ENCODE measurements at places on chromosomes 12 and 14.

DNA sequence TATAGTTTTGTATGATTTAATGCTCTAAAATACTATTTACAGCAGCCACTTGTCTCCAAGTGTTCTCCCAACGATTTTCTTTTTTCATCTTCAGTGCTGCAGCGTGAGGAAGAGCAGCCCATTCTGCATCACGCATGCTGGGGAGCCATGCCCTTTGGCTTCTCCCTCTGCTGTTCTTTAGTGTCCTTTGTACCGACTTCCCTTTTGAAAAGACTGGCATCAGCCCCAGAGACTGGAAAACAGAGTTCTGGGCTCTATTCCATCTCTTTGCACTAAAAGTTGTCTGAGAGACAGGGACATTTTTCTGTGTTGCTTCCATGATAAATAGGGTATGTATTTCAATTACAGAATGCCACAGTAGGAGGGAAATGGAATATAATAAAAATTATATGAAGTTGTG lies 105.1 kb downstream of the RERG start:
- DNase-seq, result peak; percentile 45

DNA sequence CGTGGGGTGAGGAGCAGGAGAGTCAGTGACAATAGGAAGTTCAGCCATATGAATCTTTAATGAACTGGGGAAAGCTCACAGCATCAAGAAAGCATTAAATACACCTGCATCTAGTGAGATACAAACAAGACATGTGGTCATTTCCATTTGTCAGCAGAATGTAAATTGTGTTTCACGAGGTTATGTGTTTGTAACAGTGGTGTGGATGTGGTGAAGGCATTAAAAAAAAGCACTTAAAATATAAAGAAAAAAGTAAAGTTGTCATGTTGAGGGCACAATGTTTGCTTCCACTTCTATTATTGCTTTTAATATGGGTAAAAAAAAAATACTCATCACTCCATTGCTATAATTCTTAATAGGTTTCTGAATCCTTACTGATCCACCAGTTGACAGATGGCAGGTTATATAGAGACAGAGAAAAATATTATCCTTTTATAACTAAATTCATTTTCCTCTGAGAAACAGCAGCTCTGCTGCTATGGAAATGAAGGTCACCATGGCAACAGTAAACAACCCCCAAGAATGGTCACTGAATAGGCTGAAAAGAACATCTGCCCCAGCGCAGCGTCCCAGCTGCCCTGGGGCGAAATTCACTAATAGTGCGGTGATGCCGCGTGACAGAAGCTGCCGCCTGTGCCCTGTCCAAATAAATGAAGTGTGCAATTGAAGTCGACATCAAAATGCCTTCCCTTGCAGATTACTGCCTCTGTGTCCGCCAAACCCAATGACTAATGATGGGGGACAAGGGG lies 226.1 kb downstream of the FOXN3 start:
- no peak for DNase-seq

DNA sequence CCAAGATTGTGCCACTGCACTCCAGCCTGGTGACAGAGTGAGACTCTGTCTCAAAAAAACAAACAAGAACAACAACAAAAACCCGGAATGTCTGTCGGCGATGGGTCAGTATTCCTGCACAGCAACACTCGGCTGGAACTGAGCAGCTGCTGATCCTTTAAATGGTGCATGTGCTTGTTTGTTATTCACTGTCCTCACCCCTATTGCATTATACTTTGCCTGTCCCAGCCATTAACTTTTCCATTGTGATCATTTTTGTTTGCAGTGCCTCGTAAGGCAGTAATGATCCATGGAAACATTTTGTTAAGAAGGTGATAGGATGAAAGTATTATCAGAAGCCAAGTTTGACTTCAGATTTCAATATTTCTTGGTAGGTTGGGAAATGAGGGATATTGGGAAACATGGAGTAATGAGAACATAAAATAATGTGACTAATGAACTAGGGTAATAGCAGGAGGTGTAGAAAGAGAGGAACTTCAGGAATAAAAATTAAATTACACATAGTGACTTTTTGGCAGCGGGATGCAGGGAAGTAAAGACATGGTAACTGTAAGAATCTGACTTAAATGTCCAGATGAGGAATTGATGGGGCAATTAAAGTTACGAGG lies 6.1 kb downstream of the ACSS3 start:
- no peak for DNase-seq

GRCh38 chr12:18969512-18969911 lies 160.0 kb upstream of the PLEKHA5 start:
- no peak for DNase-seq

DNA sequence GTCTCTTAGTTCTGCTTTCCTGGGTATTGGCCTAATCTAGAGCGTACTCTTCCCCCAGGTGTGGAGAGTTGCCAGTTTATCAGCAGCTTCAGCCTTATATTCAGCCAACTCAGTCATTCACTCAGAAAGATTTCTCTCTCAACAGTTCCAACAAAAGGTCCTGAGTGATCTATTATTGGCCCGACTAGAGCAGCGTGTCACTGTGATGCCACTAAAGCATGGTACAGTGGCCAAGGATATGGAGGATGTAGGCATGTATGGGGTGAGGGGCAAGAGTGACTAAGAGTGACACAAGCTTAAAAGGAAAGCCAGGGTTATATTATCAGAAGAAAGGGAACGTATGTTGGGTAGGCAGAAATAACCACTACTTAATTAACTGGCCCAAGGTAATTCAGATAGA lies 4.8 kb downstream of the NOPCHAP1 start:
- no peak for DNase-seq

DNA sequence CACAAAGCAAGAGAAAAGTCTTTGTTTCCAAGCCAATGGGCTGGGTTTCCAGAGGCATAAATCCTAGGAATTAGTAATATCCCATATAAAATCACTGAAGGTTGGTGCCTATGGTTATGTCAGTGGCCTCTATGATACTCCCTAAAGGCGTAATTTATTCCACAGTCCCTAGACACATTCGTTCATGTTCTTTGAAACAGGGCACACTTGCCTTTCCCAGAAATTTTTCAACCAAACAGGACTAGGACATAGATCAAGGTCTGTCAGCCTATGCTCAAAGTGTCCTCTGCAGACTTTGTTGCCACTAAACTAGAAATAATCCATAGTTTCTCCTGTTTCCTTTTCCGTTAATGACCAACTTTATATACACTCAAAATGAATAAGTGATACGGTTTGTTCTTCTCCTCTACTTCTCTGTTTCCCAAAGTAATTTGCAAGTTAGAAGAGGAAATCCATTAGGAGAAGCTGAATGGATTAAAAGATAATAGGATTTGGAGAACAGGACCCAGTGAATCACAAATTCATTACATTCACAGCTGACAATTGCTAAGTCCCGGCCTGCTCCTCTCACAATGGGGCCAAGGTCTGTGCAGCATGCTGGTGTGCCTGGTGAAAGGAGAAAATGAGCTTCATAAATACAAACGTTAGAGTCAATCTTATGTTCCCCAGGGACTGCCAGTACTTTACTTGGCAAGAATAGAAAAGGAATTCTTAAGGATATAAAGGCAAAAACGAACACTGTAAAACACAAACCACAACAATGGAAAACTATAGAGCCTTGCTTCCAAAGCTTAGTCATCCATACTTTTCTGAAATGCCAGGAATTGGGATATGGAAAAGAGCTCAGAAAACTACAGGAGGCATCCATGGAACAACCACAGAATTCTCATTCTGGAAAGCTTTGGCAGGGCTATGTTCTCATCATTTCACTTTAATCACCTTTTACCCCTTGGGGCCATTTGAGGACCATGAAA lies 966.2 kb downstream of the NRXN3 start:
- no peak for DNase-seq

DNA sequence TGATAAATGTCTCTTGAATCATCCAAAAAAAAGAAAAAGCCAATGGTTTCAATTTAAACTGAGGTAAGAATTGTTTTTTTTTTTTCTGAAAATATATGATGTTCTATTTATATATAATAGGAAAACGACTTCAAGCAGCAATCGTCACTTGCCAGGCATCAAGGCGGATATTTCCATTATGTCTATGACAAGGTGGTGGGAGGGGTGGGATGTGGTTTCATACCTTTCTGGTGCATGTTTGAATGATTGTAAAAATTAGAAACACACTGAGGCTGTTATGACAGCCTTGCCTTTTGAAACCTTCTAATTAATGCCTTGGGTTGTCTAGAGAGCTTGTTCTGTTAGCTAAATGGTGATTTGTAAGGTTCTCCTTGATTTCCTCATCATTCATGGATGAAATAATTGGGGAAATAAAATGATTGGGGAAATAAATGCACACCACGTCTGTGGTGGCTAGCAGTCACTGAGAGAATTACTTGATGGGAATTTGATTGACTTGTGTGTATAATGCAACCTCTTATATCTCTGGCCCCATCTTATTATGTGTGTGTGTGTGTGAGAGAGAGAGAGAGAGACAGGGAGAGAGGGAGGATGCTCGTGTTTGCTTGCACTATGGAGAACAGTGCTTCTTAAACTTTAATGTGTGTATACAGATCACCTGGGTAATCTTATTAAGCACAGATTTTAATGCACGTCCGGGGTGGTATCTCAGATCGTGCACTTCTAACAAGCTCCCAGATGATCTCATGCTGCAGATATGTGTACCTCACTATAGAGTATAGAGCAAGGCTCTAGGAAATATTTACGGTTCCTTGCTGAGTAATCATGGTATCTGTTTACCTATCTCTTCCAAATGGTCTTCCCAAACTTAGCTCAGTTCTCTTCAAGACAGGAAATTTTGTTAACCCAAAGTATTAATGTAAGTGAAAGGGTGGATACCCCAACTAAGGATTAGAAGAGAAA lies 502.6 kb downstream of the DIO2 start:
- DNase-seq, result peak; percentile 39

- DNase-seq, result no peak
Observed at GRCh38 chr14:104293231-104293841, 154.9 kb downstream of the KIF26A start.

- no peak for DNase-seq
Observed at GRCh38 chr12:81626406-81626805, 132.7 kb downstream of the PPFIA2 start.

DNA sequence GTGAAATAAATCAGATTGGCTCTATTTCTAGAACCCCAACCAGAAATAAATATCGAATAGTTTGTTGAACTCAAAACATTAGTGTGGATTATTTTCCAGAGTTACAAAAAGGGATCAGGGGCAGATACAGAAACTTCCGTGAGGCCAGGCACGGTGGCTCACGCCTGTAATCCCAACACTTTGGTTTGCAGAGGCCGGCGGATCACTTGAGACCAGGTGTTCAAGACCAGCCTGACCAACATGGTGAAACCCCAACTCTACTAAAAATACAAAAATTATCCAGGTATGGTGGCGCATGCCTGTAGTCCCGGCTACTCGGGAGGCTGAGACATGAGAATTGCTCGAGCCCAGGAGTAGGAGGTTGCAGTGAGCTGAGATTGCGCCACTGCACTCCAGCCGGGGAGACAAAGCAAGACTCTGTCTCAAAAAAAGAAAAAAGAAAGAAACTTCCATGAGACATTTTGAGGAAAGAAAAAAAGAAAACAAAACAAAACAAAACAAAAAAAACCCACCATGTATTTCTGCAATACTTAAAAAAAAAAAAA lies 2.1 kb downstream of the FBXO21 start:
- DNase-seq, result no peak

DNA sequence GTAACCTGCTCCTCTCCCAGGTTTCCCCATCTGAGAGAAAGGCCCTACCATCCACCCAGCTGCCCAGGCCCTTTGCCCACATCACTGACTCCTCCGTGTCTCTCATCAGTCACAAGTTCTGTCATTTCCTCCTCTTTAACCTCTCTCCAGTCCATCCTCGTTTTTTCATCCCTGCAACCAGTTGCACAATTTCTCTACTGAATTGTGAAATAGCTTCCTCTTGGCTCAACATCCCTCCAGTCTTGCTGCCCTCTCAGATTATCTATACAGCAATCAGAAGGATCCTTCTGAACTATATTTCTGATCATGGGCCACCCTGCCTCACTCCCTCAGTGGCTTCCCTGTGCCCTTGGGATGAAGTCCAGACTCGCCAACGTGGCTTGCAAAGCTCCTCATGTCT lies 6.8 kb downstream of the FAM161B start:
- DNase-seq, result peak; percentile 57

DNA sequence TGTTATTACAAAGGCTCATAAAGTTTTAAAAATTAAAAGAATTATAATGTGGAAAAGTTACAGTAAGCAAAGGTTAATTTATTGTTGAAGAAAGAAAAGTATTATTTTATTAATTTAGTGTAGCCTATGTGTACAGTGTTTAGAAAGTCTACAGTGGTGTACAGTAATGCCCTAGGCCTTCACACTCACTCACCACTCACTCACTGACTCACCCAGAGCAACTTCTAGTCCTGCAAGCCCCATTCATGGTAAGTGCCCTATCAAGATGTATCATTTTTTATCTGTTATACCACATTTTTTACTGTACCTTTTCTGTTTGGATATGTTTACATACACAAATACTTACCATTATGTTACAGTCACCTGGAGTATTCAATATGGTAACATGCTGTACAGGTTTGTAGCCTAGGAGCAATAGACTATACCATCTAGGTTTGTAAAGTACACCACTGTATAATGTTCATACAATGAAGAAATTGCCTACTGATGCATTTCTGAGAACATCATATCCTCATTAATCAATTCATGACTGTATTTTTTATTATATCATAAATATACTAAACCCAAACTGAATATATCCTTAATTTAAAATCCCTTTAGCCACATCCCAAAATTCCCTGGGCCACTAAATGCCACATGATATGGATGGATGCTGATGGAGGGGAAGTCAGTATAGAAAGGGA lies 43.6 kb upstream of the NID2 start:
- DNase-seq, result no peak

GRCh38 chr12:57481671-57482070 lies 2.0 kb upstream of the ARHGAP9 start:
- DNase-seq, result no peak

- DNase-seq, result no peak
Observed at GRCh38 chr12:68508576-68508975, 102.1 kb upstream of the RAP1B start.

GRCh38 chr14:89673512-89674225 lies 256.6 kb upstream of the FOXN3 start:
- DNase-seq, result peak; percentile 69

DNA sequence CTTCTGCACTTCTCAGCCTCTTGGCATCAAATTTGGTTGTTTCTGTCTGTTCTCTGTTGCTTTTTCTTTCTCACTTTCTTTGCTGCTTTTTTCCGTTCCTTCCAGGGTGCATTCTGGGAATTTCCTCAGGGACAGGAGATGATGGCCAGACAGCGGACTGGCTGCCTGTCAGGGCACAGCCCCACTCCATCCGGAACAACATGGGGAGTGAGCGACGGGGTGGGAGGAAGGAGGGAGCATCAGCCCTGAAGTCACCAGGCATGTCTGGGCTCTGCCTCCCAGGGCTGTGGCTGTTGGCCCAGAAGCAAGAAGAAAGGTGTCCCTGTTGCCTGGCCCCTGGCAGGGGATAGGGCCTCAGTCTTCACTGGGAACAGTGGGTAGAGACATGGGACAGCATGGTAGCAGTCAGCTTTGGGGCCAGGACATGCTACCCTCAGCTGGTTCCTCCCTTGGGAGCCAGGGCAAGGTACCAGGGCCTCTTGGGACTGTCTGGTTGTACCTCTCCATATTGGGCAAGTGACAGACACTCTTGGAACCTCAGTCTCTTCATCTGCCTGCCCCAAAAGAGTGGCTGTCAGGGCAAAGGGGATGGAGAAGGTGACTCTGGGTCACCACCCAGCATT lies 8.6 kb downstream of the PGF start:
- DNase-seq, result no peak

GRCh38 chr12:52874573-52875435 lies 26.0 kb upstream of the KRT78 start:
- peak; percentile 78 for DNase-seq

Measured in umbilical cord (tissue), 2 donors.